ENCODE measurements at places on chromosomes 5 and 9. TPM values are rescaled to one million over a fixed set of nuclear protein-coding genes. Genes with fewer than 3 reads are reported as not detected.

CDKN2A gene
- total RNA-seq: 7.6 TPM

- DNase-seq: no peak
Measured at GRCh38 chr5:2075365-2075764, 192.6 kb upstream of the IRX4 start.

DNA sequence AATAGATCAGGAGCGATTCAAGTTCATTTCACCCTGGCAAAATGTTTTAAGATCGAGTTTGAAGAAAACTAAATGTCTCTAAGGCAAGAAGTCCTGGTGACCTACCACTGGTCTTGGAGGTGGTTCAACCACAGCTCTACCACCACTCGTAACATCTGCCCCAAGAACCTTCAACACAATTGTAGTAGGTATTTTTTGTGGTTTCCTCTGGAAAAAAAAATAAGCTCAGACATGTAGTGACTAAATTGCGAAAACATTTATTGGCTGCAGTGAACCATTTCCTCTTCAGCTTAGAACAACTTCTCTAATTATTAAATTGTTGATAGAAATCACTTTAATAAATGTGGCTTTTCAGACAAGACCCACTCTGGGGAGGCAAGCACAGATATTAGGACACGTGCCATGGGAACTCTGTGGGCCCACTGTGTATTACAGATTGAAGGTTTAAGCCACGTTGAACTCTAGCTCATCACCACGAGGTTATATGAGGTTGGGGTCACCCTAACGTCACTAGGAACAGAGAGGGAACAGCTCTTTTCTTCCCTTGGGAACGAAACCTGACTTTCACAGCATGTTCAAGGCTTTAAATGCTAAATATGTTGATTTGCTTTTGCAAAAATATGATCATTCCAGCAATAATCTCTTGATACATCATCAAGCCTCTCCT lies 142.9 kb downstream of the HSD17B3 start:
- DNase-seq: no peak

MEGF10 gene
- total RNA-seq: not detected

DNA sequence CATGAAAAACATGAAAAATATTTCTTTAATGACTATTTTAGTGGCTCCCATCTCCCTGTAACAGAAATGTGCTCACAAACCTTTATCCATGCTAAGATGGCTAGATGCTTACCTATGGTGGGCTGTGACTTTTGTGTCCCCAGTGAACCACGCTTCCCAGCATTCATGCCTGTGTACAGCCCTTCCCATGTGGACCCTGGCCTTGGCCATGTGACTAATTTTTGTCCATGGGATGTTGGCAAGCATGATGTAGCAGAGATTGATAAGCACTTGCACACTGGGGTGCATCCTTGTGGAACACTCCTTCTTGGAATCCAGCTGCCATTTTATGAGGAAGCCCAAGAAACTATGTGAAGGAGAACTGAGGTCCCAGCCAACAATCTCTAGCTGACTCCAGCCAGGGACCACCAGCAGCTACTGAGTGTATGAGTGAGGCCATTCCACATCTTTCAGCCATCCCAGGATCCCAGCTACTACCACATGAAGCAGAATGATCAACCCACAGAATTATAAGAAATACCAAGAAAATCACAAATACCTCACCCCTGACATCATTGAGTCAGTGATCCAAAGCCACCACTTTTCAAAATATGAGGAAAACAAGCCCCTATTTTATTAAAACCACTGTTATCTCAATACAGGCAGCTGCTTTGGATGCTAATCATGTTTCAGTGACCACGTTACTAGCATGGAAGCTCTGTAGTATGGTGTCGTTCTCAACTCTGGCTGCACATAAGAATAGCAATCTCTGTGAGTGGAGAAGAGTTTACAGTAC lies 16.1 kb upstream of the RAI14 start:
- no peak for DNase-seq

GRCh38 chr5:149221731-149222342 lies 49.8 kb upstream of the AFAP1L1 start:
- DNase-seq: no peak

AHRR gene
- total RNA-seq: 1.6 TPM

- no peak for DNase-seq
Measured at GRCh38 chr9:38182321-38182720, 113.3 kb upstream of the SHB start.
